ENCODE measurements at places on chromosomes 5 and 9.
A peak's percentile ranks its signal among the peaks of the same experiment; 100 is the strongest.

DNA sequence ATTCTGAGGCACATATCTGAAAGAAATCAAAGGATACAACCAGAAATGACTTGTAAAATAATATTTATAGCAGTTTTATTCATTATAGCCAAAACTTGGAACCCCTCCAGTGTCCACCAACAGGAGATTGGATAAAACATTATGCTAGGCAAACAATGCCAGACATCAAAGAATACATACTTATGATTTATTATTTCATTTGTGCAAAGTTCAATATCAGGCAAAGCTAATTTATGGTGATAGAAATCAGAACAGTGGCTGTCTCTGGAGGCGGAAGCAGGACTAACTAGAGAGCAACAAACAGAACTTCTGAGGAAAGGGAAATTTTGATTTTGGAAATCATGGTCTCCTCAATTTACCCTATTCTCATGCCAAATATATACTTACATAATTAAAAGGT is 193.1 kb downstream of the ICE1 start:
- DNase-seq = no peak

DNA sequence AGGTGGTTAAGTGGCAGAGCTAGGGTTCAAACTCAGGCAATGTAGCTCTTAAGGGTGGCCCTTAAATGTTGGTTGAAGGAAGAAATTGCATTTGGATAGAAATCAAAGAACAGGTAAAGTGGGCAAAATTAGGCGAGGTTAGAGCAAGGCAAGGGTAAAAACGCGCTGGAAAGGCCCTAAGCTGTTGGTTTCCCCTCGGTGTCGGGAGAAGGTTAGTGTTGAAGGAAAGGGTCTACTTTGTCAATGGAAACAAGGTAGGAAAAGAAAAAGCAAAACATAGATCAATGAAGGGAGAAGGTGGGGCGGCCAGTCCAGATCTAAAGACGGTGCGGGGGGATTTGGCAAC is 431 bp downstream of the FASTKD3 start:
- peak; percentile 11 for DNase-seq

DNA sequence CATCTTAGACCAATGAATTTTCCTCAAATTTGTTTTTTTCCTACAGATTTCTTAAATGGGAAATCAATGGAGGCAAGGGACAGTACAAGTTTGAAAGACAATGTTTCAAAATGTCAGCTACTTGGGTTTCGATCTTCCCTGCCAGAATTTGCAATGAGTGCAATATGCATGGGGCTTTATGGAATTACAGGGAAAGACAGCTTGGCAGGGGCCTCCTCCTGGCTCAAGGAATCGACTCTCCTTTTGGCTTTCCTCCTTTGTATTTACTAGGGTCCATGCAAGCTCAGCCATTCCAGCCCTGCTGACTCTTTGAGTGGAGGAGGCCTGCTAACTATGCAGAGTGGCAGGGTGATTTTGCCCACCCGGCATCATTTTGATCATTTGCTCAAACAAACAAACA is 63.2 kb downstream of the MED27 start:
- no peak for DNase-seq

DNA sequence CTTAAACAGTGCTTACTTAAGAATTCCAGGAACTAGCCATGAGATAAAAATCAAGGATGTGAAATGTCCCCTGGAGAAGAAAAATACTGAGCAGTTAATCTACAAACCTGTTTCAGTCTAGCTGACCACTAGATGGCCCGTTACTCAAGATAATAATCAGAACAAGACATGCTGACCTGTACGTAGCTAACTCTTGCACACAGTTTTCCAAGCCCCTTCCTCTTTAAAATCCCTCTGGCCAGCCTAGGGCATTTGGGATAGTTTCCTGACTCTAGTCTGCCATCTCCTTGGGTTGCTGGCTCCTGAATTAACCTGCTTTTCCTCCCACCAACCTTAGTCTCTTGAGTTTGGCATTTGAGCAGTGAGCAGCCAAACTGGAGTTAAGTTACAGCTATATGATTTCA is 59.2 kb upstream of the TRAF1 start:
- DNase-seq = peak; percentile 54

GRCh38 chr5:142547445-142548380 is 138.2 kb downstream of the FGF1 start:
- no peak for DNase-seq

- DNase-seq = no peak
Observed at GRCh38 chr9:18761742-18762300, 271.2 kb downstream of the SAXO1 start.

DNA sequence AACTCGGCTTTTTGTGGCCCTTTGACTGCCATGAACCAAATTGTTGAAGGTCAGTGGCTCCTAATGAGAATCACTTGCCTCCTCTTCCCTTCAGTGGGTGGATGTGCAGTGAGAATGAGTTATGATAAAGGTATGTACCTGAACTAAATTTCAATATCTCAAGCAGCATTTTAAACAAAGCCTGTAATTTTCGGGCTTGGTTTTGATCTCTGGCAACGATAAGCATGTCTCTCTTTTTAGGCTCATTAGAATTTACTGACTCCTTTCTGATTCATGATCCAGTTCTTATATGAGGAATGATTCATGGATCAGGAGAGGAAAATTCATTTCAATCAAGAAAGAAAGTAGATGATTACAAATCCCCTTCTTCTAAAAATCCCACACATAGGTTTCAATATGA is 305.5 kb downstream of the ARRDC3 start:
- DNase-seq = peak; percentile 28

GRCh38 chr9:136345281-136346156 is 18.0 kb downstream of the DNLZ start:
- DNase-seq = peak; percentile 27

DNA sequence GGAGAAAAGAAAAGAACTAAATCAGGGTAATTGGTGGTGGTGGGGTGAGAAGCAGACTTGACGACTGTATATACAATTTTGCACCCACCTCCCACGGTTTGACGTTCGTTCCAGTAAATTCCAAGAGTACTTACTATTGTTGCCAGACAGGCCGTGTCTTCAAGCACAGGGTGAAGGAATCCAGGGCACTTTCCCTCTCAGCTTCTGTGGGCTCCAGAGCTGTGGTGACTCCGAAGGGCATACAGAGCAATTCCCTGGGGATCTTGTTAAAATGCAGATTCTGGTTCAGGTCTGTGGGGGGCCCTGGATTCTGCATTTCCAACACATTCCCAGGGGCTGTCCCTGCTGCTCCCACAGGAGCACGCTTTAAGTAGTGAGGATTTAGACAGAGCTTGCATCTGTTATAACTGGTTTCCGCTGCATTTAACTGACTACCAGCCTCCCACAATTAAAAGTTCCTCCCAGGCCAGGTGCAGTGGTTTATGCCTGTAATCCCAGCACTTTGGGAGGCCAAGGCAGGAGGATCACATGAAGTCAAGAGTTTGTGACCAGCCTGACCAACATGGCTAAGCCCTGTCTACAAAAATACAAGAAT is 49.3 kb upstream of the FANCC start:
- no peak for DNase-seq

GRCh38 chr5:81783401-81783800 is 32.5 kb upstream of the SSBP2 start:
- DNase-seq = no peak

- DNase-seq = peak; percentile 57
Observed at GRCh38 chr5:172830876-172831662, 3.0 kb upstream of the ERGIC1 start.

DNA sequence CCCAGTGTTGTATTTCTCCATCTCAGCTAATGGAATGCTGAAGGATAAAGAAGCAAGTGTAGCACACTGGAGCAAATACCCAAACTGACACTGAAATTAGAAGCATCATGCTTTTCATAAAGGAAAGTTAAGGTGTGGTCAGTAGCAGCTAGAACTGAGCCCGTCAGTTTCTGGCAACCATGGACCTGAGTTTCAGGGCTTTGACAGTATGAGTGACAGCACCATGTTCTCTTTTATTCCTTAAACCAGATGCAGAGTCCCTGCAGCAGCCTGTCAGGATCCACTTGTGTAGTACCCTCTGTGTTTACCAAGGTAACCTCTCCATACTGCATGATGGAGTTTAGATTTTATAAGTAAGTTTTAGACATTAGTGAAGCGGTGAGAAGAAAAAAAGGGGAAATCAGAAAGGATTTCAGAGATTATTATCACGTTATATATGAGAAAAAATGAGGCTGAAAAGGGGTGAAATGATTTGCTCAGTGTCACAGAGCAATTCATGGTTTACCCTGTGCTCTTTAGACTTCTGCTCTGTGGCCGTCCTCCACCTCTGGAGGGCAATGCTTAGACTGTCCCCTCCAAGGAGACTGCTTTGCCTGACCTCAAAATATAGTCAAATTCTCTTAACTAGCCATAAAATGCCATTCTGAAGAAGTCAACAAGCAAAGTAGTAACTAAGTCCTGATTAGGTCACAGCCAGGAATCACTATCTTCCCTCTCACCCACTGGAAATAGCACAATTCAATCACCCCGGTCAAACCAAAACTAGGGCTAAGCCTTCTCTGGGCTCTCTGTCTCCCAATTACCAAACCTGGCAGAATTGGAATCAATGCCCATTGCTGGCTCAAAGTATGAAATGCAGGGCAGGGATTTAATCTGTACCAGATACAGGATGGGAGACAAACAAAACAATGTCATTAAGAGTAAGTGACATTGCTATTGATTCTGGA is 10.5 kb upstream of the MYOT start:
- no peak for DNase-seq
